ENCODE measurements at places on chromosomes 5 and 9. TPM values are rescaled to one million over a fixed set of nuclear protein-coding genes. Genes with fewer than 3 reads are reported as not detected.

C1QTNF3 gene
- 11.6 TPM for total RNA-seq

- H3K27ac ChIP-seq: no peak overlapping the region
- H3K27me3 ChIP-seq: peaks cover 78% of the 10 kb centered on the region
- H3K4me3 ChIP-seq: peak overlapping the region; percentile 18
- peaks cover 45% of the 10 kb centered on the region for H3K4me1 ChIP-seq
- no peaks in the 10 kb centered on the region for H3K36me3 ChIP-seq
These were observed 2.3 kb downstream of the HAND1 start for GRCh38 chr5:154475591-154476353.

DNA sequence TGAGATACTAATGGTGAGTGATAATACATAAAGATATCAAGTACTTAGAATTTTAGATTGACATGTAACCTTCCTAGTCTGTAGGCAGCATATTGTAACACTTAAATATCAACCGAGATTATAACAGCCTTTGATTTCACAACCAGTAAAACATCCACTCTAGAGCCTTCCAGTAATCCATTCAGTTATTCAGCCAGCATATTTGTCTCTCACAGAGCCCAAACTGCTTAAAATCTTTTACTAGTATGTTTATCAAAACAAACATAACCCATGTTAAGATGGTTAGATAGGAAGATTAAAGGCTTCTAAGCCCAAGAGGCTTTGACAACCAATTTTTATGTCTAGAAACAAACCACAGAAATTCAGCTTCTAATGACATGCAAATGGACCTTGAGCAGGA lies 177.9 kb upstream of the FST start:
- DNase-seq: no peak
- peak overlapping the region; percentile 40 for H3K27ac ChIP-seq
- no peaks in the 10 kb centered on the region for H3K36me3 ChIP-seq
- H3K4me3 ChIP-seq: no peak overlapping the region
- no peaks in the 10 kb centered on the region for H3K27me3 ChIP-seq
- peaks cover 6% of the 10 kb centered on the region for H3K4me1 ChIP-seq

DNA sequence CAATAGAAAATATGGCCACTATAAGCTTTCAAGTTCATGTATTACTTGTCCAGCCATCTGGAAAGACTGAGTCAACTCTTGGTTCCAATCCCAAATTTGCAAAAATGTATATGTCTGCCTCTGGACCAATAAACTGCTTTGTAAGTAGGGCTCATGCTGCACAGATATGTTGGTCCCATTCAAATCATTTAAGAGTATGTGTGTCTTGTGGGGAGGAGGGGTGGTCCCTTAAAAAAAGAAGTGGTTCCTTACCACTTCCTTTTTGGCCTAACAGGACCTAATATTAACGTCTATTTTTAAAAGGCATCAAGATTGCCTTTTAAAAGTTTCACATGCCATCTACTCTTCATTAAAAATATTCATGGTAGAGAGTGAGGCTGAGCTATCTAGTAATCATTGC lies 214.9 kb downstream of the KCTD16 start:
- DNase-seq: no peak
- H3K4me1 ChIP-seq: no peaks in the 10 kb centered on the region
- no peak overlapping the region for H3K4me3 ChIP-seq
- H3K27me3 ChIP-seq: no peaks in the 10 kb centered on the region
- H3K36me3 ChIP-seq: no peaks in the 10 kb centered on the region

GRCh38 chr9:6126377-6126776 lies 89.2 kb upstream of the IL33 start:
- H3K27me3 ChIP-seq: no peaks in the 10 kb centered on the region
- no peak for DNase-seq
- H3K4me3 ChIP-seq: no peak overlapping the region
- H3K27ac ChIP-seq: no peak overlapping the region

Data from thoracic aorta (tissue), 2 donors.